ENCODE measurements at places on chromosomes 7 and 10.

GRCh38 chr7:94710256-94710655 lies 54.3 kb upstream of the SGCE start:
- no peak for DNase-seq

DNA sequence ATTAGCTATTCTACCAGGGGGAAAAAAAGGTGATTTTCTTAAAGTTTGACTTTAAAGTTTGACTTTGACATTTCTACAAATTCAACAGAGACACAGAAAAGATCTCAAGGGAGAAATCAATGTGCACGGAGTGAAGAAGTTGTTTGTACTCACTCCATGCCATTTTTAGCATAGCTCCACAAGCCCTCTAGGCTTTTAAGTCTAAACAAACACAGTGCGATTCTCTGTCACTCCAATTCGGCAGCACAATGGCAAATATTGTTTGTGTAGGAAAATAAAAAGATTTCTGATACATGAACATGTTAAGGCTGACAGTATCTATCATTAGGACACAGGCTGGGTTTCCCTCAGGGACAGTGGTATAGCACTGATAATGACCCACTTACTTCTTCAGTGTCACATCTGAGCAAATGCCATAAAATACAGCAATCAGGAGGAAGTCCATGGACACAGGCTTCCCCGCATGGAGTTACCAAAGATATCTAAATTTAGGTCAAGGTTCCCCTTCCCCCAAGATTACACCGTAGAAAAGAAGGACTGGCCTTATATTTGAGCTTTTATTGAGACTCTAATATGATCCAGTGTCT lies 28.0 kb downstream of the GSAP start:
- no peak for DNase-seq

- no peak for DNase-seq
Observed at GRCh38 chr10:1544929-1545328, 192.4 kb downstream of the ADARB2 start.

- DNase-seq = peak; percentile 80
Observed at GRCh38 chr7:128697302-128697905, 25.3 kb downstream of the GARIN1A start.

- peak; percentile 44 for DNase-seq
Observed at GRCh38 chr7:1758028-1758858, 88.2 kb downstream of the ELFN1 start.

DNA sequence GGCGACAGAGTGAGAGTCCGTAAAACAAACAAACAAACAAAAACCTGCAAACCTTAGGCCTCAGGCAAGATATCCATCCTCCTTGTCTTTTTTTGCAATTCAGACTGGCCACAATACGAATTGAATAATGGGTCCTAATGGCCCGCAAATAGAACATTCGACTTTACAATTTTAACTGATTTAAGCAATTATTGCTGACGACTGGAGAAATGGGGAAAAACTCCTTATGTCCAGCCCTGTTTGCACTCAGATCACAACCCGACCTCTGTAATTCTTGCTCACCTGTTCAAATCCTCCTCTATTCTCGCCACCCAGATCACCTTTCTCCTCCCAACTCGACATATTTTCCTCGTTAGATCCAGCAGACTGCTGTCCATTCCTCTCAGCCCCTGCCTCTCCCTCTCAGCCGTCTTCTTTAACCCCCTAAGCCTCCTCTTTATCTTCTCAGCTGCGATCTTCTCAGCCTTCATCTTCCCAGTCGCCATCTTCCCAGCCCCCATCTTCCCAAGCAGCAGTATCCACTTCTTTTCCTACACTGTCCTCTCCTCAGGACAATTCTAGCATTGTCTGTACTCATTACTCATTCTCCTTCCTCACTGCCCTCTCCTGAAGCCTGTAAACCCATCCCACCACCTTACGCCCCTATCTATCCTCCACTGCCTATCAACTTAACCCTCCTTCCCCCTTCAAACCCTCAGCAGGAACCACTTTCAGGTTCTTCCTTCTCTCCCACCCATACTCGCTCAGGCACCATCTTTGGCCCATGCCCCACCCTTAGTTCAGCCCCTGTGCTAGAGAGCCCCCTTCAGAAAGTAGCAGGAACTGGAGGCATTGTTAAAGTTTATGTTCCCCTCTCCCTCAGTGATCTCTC lies 61.8 kb downstream of the LRRC17 start:
- DNase-seq = no peak

GRCh38 chr7:72337390-72338167 lies 74.6 kb downstream of the CALN1 start:
- DNase-seq = no peak

- DNase-seq = no peak
Observed at GRCh38 chr10:84176836-84177474, 3.4 kb downstream of the GPR15LG start.

DNA sequence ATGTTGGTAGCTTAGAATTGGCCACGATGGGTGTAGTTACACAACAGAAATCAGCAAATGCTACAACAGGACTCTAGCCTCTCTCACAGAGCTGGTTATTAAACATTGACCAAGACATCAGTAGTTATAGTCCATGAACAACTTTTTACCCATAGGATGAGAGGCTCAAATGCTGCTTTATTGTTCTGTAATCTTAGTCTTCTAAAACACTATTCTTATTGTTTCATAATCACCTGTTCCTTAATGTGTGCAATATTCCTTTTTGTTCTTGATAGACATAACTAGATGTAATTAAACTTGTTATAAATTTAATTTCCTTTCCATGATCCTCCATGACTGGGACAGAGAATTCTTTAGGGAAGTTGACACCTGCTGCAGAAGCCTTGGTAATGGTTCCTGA lies 356.9 kb downstream of the EXOC4 start:
- DNase-seq = no peak

GRCh38 chr7:115749924-115750323 lies 280.6 kb downstream of the TFEC start:
- no peak for DNase-seq

- DNase-seq = no peak
Observed at GRCh38 chr7:92904244-92905131, 68.1 kb upstream of the CDK6 start.

DNA sequence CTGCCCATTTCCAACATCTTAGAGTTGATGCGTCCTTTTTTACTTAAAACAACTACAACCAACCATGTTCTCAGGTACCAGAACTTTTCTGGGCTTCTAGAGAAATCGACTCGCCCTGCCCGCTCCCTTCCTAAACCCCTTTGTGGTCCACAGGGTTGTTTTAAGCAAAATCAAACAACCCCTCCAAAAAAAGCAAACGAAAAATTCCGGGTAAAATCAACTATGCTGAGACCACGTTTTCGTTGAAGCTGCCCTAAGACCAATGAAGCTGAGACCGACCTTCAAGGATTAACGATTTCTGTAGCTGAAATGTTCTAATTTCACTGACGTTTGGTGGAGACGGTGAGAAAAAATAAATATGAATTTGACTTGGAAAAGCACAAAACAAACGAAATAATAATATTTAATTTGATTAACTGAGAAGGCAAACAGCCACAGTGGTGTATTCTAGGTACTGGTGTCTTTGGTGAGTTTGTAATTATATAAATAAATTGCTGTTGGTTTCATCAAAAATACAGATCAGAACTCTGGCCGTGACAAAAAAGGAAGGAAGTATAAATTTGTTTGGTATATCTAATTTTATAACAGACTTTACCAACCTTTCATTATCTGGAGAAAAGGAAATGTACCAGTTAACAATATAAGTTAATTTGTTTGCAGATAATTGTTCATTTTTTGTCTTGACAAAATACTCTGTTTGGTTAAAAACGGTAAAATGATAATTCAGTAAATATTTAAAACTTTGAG lies 4.7 kb upstream of the IGF2BP3 start:
- DNase-seq = no peak

DNA sequence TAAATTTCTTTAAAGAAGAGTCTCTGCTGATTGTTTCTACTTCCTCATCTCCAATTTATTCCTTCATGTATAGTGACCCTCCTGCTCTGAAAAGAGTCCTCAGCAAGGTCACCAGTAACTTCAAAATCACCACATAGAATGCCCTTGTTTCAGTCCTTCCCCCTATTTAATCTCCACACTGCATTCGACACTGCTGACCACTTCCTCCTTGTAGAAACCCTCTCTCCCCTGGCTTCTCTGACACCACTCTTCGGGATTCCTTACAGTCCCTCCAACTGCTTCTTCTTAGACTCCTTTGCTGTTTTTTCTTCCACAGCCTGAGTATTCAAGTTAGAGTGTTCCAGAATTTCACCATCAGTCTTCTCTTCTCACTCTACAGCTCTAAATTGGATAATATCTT lies 89.5 kb downstream of the VPS41 start:
- DNase-seq = no peak

GRCh38 chr7:1150400-1151002 lies 9.5 kb downstream of the ZFAND2A start:
- no peak for DNase-seq

DNA sequence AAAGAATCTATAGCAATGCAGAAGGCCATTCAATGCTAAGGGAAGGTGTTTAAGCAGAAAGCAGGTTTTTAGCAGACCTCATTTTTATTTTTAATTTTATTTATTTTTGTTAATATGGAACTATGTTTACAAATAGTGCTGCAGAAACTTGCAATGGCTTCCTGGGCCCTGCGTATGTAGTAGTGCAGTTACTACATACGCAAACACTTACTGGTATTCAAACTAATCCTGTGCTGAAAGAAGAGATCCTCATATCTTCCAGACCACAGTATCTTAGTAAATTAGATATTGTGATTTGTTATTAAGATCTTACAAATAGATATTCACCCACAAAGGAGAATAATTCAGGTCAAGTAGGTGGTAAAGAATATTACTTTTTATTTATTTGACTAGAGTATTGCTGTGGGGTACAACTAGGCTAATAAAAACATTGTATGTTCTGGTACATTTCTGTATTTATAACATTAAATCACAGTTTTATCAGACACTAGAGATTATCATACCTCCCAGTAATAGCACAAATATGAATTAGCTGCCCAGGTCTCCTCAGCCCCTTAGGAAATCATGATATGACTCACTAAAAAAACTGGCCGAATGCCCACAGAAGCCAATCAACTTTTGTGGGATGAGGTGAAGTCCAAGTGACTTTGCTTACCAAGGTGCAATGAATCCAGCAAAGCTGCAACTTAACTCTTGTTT lies 57.6 kb downstream of the RNLS start:
- no peak for DNase-seq

DNA sequence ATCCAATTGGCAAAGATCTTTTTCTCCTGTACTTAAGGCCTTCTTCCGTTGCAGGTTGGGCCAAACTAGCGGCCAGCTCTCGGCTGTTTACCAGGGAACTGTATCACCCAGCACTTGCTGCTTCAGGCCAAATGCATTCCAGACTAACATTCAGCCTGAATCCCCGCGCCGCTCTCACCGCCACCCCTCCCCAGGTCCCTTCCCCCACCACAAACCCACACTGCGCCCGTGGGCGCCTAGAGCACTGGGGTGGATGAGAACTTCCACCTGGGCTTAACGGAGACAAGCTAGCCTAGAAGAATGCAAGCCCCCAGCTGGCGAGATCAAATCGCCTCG lies 676 bp downstream of the TCAF1 start:
- no peak for DNase-seq

DNA sequence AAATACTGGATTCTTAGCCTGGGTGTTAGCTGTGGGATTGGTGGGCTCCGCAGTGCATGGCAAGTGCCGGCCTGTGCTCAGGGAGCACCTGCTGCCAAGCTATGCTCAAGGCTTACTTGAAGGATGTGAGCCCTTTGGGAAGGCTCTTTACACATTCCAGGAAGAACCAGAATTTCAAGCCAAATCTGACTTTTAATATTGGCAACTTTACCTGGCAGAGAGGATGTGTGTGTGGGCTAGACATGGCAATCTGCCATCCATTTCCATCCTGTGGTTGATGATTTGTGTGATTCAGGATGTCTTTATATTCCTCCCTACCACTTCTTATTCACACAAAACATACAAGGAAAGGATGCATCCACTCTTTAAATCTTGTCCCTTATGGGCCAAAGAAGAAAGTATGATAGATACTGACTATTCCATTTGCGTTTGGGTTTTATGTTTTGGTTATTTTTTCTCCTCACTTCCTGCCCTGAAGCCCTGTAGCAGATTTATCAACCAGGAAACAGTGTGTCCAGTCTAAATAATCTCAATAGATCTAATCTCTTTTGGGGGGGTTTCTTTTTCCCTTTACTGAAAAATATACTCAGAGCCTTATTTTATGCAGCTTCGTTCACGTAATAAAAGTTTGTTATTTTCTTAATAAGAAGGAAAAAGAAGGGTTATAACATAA lies 247.1 kb downstream of the COBL start:
- no peak for DNase-seq

DNA sequence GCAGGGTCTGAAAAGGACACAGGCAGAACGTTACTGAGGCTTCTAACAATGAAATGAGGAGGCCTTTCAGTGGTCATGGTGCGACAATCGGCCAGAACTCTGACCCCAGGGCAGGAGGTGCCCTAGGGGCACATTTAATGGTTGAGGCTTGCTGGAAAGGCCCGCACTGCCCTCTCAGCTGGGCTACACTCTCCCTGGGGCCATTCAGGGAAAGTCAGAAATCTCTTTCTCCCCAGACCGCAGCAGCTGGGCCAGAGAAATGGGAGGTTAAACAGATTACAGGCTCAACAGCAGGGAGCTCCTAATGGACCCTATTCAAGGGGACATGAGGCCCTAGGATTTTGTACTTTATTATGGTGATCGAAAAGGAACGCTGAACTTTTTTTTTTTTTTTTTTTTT lies 85.6 kb upstream of the FGFR2 start:
- peak; percentile 32 for DNase-seq

DNA sequence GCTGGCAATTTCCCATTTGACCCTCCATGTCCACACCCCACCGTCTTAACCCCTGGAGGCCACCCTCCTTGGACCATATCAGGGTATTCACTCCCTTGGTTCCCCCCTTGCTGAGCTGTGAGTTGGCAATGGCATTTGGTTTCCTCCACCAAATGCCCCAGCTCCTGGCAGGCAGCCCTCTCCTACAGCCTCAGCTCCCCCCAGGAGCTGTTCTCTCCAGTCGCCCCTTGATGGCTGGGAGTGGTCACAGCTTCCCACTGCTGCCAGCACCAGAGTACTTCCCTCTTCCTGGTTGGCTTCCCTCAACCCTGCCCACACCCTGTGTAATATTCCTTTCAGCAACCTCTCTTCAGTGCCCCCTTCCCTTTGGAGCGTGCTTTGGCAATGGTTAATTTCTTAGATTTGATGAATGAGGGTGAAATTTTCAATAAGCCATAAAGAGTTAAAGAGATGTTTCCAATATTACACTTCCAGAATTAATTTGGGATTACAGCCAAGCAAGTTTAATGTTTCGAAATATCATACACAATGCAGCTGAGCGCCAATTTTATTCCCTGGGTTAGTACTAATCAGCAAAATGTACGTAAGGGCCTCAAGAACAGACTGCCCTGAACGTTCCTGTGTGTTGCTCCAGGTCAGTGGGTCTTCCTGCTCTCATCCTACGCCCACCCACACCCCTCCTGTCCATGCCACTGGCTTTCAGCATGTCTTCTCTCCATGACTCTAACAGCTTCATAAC lies 207.1 kb upstream of the NFE2L3 start:
- DNase-seq = no peak

- no peak for DNase-seq
Observed at GRCh38 chr7:117963264-117964197, 90.3 kb upstream of the CTTNBP2 start.

Measured in retina (tissue), 1 donor.